NCI-H1048 (cell line): ENCODE measurements at places on chromosomes 11 and 22.
A peak's percentile ranks its signal among the peaks of the same experiment; 100 is the strongest.

DNA sequence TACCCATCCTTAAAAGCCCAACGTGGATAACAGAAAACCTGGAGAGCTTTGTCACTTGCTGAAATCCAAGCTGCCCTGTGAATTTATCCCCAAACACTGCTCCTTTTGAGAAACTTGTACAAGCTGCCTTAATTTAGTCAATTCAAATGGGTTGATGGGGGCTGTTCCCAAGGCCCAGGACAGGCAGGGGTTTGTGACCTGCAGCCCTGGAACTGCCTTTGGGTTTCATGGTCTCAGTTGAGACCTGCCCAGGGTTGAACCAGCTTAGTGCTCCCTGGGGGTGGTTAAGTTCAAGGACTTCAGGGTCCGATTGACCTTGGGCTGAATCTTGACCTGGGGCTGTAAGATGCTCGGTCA, 112.1 kb upstream of the OR4B1 start:
- no peak for DNase-seq

- no peak for DNase-seq
These were observed 4.0 kb downstream of the RRP8 start for GRCh38 chr11:6599449-6599848.

DNA sequence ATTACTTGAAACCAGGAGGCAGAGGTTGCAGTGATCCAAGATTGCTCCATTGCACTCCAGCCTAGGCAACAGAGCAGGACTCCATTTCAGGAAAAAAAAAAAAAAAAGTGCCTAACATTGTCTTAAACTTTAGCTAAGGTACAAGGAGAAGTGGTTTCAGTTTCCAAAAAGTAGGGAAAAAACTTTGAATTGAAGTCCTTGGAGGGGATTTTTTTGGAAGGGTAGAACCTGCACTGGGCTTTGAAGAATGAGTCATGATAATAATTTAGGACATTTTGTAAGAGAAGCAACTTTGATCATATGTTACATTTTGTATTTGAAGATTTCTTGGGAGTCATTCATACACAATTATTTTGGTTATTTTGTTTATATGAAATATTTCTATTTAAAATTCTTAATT, 31.8 kb upstream of the HIPK3 start:
- DNase-seq: no peak

GRCh38 chr11:73152086-73152853, 10.2 kb upstream of the FCHSD2 start:
- DNase-seq: no peak

- no peak for DNase-seq
These were observed 7.7 kb downstream of the E2F8 start for GRCh38 chr11:19232910-19233503.

- DNase-seq: no peak
These were observed 65.5 kb downstream of the AAMDC start for GRCh38 chr11:77886401-77886800.

GRCh38 chr11:70353900-70354568, 44.3 kb upstream of the CTTN start:
- DNase-seq: no peak

DNA sequence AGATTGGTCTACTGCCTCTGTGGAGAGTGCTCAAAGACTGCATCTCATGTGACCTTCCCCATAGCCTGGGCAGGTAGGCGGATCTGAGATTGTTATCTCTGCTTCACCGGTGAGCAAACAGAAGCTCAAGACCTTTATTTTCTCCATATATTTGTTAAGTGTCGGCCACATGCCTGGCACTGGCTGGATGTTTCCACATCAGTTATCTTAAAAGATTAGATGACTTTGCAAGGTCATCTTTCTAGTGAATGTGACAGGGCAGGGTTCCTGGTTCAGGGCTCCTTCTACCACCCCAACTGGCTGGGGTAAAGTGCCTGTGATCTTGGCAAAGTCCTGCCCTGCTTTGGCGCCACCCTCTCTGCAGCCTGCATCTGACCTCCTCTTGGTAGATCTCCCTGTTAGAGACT, 125.0 kb downstream of the CCDC81 start:
- DNase-seq: no peak

GRCh38 chr22:20972933-20973577, 6.0 kb downstream of the AIFM3 start:
- no peak for DNase-seq

- DNase-seq: no peak
These were observed 11.8 kb downstream of the E2F8 start for GRCh38 chr11:19228968-19229367.

DNA sequence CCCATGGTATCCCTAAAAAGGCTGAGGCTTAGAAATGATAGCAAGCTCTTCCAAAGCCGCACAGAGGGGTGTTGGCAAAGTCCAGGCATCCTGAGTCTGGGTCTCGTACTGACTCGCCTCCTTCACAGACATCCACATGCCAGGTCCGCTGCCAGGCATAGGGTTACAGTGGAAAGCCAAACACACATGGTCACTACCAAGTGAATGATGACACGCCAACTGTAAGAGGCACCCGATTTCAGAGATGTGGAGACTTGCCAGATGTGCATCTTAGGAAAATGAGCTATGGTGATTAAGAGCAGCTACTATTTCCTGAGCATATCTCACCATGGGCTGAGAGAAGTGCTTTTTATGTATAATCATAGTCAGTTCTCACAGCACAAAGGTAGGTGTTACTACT, 314.9 kb downstream of the MIAT start:
- DNase-seq: no peak

DNA sequence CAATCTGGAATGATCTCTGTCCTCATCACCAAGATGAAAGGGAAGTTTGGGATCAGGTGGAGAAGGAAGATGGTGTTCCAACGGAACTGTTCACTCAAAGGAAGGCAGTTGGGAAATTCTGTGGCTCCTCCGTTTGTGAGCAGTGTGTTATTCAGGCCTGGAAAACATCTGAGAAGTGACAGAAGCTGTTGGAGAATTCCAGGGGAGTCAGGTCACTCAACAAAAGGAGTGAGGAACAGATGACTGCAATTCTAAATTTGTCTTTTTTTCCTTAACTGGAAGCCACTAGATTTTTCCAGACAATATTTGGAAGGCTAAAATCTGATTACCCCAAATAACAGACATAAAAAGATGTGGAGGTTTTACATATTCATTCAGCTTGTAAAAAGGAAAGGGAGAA, 107.8 kb downstream of the CD44 start:
- DNase-seq: no peak

DNA sequence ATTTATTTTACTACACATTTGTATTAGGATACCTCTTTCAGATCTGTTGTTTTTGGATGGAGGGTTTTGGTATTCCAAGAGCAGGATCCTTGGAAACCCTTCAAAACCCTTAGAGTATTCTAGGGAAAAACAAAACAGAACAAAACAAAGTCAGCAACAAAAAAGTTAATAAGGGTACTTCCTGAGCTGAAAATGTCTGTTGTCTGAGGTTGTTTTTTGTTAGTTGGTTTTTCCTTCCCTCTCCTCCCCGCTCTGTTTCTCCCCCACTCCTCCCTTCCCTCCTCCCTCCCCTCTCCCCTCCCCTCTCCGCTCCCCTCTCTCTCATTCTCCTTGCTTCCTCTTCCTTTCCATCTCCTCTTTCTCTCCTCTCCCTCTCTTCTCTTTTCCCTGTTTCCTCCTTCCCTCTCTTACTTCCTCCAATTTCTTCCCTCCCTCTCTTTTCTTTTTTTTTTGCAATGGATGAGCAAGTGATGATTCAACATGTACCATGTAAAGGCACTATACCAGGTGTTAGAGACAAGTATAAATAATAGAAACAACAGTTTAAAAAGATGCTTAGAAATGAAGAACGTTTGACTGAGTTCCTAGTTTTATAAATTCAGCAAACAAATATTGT, 160.6 kb downstream of the TMEM135 start:
- no peak for DNase-seq

GRCh38 chr22:45878901-45879551, 97.9 kb downstream of the WNT7B start:
- DNase-seq: no peak

GRCh38 chr11:111124724-111125123, 120.8 kb upstream of the POU2AF2 start:
- no peak for DNase-seq

DNA sequence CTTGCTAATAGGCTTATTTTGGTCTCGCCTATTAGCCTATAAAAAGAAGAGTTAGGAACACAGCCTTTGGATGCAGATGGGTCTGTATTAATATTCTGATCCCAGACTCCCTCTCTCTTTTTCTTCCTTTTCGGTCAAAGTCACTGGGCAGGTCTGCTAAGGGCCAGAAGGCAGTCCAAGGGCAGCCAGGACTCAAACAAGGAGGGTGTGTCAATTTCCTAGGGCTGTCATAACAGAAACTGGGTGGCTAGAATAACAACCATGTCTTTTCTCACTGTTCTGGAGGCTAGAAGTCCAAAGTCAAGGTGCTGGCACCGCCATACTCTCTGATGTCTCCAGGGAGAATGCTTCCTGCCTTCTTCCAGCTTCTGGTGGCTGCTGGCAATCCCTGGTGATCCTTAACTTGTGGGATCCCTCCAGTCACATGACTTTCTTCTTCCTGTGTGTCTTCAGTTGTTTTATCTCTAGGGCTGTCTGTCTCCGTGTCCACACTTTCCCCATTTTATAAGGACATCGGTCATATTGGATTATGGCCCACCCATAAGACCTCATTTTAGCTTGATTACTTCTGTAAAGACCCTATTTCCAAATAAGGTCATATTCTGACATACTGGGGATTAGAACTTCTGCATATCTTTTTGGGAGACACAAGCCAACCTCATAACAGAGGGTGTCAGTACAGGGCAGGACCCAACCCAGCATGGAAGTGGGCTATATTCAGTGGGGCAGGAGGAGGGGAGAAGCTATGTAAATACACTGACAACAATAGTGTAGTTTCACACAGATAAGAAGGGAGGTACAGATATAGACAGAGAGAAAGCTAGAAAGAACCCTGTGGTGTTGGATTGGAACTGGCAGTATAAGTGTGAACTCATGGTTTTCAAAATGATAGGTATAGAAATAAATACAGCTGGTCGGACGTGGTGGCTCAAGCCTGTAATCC, 5.9 kb upstream of the CSF2RB start:
- no peak for DNase-seq

GRCh38 chr11:65305501-65306268, 9.0 kb upstream of the CDC42EP2 start:
- DNase-seq: no peak

- DNase-seq: no peak
These were observed 37.7 kb upstream of the CREB3L1 start for GRCh38 chr11:46239801-46240061.

GRCh38 chr22:38981992-38982927, at the start of gene APOBEC3B:
TSS of gene APOBEC3B (plus strand) at chr22:38982347. CDS start at chr22:38982454, 107 bp downstream.
- peak; percentile 52 for DNase-seq

DNA sequence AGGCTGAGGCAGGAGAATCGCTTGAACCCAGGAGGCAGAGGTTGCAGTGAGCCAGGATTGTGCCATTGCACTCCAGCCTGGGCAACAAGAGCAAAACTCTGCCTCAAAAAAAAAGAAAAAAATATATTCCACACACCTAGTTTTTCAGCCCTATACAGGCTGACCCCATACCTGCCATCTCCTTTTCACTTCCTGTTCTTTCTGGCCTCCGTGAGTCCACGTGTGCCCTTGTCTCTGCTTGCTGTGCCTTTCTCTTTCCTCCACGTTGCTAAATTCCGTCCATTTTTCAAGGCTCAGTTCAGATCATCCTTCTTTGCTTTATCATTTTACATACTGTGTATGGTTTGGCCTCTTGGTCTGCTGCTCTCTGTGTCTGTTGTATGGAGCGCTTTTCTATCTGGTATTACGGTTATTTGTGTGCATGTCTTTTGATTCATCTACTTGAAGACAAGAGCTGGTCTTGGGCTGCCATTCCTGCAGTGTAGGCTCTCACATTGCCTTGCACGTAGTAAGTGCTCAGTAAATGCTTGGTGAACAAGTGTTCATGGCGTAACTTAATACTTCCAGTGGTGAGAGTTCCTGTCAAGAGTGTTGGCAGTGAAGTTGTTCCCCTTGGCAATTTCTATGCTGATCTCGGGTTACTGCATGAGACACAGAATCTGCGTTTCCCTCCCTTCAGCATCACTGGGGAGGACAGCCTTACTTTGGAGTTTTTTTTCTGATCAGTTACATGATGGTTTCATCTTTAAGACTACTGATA, 57.5 kb downstream of the PTPRJ start:
- no peak for DNase-seq

- DNase-seq: no peak
These were observed 297.3 kb downstream of the TBC1D22A start for GRCh38 chr22:47059701-47060161.

DNA sequence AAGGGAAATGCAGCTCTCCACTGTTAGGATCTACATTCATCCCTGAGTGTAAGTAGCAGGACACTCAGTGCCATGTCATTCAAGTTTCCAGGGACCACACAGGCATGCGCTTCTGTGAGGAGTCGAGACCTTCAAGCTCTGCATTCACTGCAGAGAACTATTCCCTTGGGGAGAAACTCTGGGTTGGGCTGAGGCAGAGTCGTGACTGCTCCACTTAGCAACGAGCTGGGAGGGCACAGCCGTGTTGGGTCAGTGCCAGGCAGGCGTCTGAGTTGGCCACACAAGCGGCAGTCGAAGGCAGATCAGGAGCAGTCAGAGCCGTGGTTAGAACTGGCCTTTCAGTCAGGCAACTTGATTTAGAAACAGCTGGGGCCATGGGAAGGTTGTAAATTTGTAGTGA, 14.7 kb downstream of the MPEG1 start:
- no peak for DNase-seq

GRCh38 chr11:120268686-120269085, 28.7 kb downstream of the POU2F3 start:
- no peak for DNase-seq

DNA sequence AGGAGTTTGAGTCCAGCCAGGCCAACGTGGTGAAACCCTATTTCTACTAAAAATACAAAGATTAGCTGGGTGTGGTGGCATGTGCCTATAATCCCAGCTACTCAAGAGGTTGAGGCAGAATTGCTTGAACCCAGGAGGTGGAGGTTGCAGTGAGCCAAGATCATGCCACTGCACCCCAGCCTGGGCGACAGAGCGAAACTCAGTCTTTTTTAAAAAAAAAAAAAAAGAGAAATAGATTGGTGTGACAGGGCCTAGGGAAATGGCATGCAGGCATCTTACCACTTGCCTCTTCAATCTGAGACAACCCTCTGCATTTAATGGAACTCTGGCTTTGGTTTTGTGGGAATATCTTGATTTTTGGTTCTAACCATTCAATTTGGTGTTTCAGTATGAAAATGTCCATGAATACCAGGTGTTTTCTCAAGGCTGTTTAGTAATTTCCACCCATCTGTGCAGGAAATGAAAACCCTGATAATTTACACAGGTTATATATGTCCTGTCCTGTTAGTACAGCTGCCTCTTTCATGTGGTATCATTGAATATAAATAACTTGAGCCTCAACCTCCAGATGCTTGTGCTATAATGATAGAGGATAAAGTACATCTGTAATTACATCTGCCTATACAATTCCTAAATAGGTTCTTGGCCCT, 8.4 kb downstream of the XBP1 start:
- DNase-seq: no peak
